Activated CD8-positive, alpha-beta memory T cell treated with anti-CD3 and anti-CD28 coated beads for 4 hours (primary cell): ENCODE measurements at places on chromosomes 1 and 21.

- no peak for DNase-seq
Measured at GRCh38 chr1:176866011-176866714, 298.3 kb downstream of the ASTN1 start.

GRCh38 chr1:75438355-75438754 is 172.6 kb downstream of the SLC44A5 start:
- no peak for DNase-seq

DNA sequence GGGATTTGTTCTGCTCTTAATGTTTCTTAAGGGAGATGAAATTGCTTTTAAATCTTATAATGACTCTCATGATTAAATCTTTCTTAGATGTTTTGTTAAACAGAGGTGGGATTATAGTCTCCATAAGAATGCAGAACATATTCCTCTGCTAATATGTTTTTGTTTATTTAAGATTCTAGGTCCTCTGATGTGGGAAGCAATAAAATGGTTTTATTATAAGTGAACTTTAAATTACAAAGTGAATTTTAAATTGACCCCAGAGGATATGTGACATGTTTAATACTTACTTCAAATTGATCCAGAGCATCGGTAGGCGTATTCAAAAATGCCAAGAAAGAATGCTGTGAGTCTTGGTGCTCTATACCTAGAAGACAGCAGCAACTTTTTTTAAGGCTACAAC is 129.4 kb downstream of the COQ8A start:
- no peak for DNase-seq

DNA sequence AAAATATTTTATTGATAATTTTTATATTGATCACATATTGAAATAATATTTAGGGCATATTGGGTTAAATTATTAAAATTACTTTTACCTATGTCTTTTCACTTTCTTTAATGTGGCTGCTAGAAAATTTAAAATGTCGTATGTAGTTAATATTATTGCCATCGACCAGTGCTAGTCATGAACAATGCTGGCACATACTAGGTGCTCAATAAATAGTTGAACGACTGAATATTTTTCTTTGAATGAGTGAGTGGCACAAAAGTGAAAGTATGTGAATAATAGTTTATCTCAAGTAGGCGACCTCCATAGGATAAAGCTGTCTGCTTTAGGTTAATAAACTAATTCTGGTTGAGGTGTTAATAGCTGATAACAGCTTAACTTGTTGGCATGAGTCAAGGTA is 150.8 kb upstream of the FGGY start:
- DNase-seq: no peak

GRCh38 chr1:201450721-201451291 is 18.2 kb downstream of the PHLDA3 start:
- no peak for DNase-seq

DNA sequence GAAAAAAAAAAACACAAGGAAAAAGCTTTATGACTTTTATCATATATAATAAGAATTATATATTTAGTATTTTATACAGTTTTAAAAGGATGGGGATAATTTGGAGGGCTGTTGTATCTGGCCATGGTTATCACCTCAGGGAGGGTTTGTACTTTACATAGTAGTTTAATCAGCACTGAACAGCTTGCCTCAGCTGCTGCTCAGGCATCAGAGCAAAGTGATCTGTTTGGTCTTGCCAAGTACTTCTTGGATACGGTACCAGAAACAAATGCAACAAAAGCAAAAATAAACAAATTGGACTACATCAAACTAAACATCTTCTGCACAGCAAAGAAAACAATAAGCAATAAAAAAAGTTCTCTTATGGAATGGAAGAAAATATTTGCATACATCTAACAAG is 2.6 kb upstream of the SPTA1 start:
- no peak for DNase-seq

GRCh38 chr1:234654002-234654733 is 44.2 kb upstream of the IRF2BP2 start:
- no peak for DNase-seq

DNA sequence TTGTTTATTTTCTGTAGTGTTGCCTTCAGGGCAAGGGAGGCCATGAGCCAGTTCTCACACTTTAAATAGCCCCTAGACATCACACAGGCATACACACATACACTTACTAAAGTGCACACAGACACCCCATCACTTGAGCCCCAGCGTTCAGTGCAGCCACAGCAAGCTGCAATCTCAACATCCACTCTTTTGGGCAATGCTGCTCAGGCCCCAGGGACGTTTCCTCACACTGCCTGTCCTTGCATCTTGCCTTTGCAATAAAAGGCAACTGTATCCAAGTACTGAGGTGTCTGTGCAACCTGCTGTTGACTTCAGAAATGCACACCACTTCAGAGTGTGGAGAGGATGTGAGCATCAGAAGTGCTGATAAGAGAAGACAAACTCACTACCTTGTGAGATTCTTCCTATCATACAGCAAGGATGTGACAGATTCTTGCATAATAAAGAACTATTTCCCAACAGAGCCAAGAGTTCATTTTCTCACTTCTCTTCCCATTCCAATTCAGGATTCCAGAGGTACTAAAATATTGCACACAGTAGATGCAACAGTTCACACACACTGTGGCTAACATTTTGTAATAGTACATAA is 36.2 kb downstream of the IRF2BP2 start:
- no peak for DNase-seq

GRCh38 chr1:247627951-247628350 is 22.6 kb downstream of the OR2G3 start:
- DNase-seq: no peak

DNA sequence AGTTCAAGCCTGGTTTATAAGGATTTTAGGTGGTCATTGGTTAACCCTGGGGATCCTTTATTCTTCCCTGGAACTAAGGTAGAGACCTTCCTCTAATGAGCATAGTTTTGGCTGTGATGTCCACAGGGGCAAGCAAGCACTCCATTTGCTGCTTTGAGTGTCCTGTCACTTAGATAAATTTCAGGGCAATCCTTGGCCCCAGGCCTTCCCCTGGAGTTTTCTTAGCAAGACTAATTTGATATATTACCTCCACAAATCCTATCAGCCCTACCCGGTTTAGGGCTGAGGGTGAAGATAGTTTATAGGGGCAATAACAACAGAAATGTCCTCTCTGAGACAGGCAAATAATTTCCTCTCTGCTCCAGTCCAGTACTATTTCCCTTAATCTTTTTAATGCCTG is 166.6 kb downstream of the CYYR1 start:
- no peak for DNase-seq

DNA sequence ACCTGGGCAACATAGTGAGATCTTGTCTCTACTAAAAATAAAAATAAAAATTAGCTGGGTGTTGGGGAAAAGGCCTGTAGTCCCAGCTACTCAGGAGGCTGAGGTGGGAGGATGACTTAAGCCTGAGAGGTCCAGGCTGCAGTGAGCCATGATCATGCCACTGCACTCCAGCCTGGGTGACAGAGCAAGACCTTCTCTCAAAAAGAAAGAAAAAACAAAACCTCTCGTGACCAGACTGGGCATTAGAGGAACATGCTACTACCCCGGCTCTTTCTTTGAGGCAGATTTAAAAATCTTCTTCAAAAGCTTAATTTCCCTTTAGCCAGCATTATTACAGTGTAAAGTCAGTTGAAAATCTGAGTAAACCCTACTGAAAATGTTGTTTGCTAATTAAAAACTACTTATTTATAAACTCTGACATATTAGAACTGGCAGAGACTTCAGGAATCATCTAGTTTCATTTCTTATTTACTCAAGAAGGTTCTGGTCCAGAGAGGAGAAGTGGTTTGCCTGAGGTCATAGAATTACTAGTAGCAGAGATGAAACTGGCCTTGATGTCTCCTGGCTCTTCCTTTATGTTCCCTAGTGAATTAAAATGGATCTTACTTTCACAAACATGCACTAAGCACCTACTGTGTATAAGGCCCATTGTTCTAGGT is 11.6 kb upstream of the ELAVL4 start:
- DNase-seq: no peak

GRCh38 chr1:50333595-50333974 is 89.7 kb downstream of the DMRTA2 start:
- no peak for DNase-seq

GRCh38 chr1:97144527-97144926 is 422.9 kb downstream of the PTBP2 start:
- no peak for DNase-seq

- DNase-seq: no peak
Measured at GRCh38 chr1:23531562-23532094, 595 bp upstream of the E2F2 start.

GRCh38 chr1:119954476-119955422 is 58.4 kb upstream of the ADAM30 start:
- no peak for DNase-seq

- no peak for DNase-seq
Measured at GRCh38 chr21:37427221-37427620, 60.6 kb downstream of the DYRK1A start.

DNA sequence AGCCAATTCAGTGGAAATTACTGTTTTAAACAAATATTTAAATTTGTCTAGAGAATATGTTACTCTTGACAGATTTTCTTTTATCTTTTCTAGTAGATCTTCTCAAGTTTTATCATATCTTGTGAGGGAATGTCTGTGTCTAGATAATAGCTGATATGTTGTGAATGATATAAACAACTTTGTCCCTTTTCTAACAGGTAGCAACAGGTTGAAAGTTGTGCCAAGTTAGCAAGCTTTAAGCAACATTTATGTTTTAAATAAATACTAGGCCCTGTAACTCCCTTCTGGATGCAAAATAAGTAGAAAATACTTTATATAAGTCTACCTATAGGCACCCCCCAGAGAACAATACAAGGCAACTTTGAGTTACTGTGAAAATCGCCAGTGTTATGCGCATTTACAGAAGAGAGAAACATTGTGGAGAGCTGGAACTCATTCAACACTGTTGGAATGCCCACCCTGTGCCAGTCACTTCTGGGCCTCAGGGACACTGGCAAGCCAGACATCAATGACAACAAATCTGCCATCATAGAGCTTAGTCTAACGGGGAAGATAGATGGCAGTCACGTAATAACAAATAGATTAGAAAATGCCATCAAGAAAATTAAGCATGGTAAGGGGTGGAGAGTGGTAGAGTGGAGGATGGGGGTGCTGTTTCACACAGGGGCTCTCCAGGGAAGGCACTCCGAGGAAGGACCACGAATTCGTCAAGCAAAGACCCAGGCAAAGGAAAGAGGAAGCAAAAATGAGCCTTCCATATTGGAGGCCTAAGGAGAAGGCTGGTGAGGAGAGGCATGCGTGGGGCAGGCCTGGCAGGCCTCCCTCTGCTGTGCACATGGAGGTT is 4.4 kb downstream of the MAP3K21 start:
- no peak for DNase-seq

DNA sequence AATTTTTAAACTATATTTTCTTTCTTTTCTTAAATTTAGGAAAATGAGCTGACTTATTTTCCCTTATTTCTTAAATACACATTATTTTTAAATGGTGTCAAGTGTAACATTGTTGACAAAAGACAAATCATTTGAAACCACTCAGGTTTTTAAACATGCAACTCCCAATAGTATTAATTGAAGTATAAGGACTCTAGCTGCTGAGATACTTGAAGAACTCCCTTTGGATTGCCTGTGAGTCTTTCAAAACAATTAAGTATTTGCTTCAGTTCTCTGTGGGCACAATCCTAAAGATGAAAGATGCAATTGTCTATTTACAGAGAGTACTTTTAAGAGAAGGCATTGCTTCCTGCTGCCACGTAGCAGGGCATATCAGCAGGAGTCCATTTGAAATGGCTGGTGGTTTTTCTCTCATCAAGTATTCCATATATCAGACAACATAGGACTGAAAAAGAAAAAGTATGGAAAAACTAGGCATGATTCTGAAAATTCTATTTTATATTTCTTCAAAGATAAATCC is 373.4 kb downstream of the NEGR1 start:
- DNase-seq: no peak
